ENCODE measurements at places on chromosomes 4 and X.

- no peak for DNase-seq
These were observed 40.5 kb upstream of the BMP2K start for GRCh38 chr4:78735697-78736096.

GRCh38 chr4:184816962-184817361, 8.8 kb downstream of the ACSL1 start:
- DNase-seq = no peak

DNA sequence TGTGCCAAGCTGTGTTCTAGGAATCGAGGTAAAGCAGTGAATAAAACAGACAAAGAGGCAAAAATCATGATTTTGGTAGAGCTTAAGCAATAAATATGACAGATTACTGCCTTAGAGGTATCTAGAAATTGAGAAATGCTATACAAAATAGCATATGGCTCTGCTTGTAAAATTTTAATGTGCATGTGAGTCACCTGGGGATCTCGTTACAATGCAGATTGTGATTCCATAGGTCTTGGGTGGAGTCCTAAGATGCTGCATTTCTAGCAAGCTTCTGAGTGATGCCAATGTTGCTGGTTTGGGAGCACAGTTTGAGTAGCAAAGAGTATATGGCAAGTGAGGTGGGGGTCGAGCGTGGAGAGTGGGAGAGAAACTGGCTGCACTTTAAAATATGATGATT, 697.3 kb upstream of the MAGEB2 start:
- DNase-seq = no peak

DNA sequence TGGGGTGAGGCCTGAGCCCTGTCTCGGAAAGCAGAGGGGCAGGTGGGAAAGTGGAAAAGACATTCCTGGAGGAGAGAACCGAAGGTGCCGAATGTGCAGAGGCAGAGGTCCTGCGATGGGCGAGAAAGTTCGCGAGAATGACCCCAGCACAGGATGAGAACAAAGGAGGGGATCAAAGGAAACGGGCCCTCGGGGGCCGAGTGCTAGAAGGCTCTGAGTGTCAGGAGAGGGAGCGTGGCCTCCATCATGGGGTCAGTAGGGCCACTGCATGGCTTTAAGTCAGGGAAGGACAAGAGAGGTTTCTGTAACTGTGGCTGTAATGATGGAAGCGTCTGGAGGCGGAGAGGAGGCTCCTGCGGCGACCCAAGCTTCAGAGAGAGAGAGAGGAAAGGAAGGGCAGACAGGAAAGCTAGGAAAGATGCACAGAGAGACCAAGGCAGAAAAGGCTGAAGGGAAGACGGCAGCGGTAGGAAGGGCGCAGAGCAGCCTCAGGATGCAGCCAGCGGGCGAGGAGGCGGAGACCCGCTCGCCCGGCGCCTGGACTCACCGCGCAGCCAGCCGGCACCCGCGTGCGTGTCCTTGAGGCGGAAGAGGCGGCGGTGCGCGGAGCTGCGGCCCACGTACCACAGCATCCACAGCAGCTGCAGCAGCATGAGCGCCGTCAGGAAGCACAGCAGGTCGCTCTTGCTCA, 669 bp downstream of the OTOP1 start:
- DNase-seq = no peak

DNA sequence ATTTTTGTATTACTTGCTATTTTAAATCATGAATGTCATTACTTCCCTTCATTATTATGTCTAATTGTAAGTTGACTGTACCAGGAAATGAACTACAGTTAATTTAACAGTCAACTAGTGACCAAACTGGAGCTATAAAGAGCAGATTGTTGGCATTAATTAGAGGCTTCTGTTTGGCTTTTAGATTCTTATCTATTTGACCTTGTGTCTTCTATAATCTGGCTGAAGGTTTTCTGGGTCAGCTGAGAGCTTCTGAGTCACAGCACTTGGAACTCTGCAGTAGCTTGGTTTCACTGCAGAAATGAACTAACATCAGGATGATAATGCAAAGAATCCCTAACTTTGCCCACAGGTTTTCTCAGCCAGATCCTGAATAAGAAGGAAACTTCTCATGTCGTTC, 169.2 kb upstream of the LEF1 start:
- no peak for DNase-seq

DNA sequence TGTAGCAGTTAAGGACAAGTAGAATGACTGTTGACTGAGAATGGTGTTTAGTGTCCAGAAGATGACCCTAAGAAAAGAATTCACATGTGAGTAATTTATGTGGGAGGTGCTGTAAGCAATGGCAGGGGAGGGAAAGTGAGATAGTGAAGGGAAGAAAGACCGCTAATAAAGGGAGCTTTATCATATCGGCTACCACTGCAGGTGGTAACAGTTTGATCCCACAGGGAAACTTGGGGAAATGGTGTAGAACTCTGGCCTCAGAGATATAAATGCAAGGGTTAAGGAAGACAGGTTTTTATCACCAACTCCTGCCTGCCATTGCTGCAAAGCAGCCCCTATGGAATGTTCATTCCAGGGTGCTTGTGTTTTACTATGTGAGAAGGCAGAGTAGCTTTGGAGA, 489.6 kb downstream of the STPG2 start:
- DNase-seq = no peak

DNA sequence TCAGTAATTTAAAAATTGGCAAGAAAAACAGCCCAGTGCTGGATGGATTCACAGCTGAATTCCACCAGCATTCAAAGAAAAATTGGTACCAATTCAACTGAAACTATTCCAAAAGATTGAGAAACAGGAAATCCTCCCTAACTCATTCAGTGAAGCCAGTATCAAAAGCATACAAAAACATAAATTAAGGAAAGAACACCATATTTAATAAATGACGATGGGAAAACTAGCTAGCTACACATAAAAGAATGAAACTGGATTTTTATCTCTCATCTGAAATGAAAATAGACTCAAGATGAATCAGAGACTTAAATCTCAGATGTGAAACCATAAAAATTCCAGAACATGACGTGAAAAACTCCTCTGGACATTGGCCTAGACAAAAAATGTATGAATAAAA, 516.8 kb upstream of the SPANXN1 start:
- DNase-seq = no peak

- DNase-seq = no peak
These were observed 2.4 kb upstream of the C4orf50 start for GRCh38 chr4:6020613-6021012.

- DNase-seq = no peak
These were observed 65.0 kb upstream of the MSX1 start for GRCh38 chr4:4794421-4794820.

- no peak for DNase-seq
These were observed 47.3 kb downstream of the PPP3CA start for GRCh38 chr4:101299899-101300540.

DNA sequence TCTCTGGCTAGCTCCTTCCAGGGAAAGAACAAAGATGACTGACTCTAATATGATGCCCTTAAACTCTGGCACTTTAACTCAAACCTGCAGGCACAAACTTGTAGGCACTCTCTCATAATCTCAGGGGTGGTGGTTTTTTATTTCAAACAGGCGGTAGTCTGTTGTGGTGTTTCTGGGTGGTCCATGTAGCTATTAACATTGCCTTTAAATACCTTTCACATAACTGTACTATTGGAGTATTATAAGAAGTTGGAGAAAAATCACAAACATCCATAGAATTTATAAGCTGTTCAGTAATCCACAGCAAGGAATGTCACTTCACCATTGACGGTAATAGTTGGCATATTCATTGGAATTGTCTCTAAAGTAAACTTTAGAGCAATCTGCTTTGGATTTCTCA, 204.2 kb upstream of the PDE5A start:
- DNase-seq = no peak

GRCh38 chrX:129932821-129933321, 26.9 kb downstream of the UTP14A start:
- no peak for DNase-seq

DNA sequence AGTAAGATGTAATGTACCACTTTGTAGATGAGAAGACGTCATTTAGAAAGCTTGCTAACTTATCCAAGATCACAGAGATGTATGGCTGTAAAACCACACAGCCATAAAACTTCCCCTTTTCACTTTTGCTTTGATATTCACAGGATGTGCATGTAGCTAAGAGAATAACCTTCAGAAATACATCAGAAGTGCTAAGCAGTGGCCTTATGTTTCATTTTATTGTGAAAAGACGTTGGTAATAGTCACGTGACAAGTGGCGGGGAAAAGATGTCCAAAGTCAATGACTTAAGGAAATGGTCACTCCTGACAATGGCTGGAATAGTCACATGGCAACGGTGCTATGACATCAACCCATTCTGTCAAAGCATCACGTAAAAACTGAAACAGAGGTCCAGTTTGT, 12.9 kb upstream of the WDR17 start:
- DNase-seq = no peak

DNA sequence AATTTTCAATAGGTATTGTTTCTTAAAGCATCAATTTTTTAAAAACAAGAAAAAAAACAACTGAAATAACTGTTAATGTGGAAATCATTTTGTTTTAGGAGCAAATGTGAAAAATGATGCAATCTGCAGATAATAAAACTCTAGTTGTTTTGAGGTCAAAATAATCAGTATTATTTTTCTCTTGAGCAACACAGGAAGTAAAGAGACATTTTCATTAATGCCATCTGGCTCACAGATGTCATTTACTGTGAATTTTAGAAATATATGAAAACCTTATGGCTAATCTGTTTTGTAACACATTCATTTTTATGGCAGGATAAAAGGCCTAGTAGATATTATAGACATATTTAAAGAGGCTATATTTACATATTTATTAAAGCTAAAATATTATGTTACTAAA, 141.6 kb downstream of the PCDH18 start:
- DNase-seq = no peak

- DNase-seq = no peak
These were observed 61.3 kb upstream of the TXK start for GRCh38 chr4:48195374-48195773.

- no peak for DNase-seq
These were observed 5.4 kb downstream of the HTRA3 start for GRCh38 chr4:8274765-8275547.

GRCh38 chr4:102339018-102339417, 6.3 kb downstream of the SLC39A8 start:
- no peak for DNase-seq
